Mesothelial cell of epicardium (in vitro differentiated cells): ENCODE measurements at places on chromosomes 11 and 22. TPM values are rescaled to one million over a fixed set of nuclear protein-coding genes. Genes with fewer than 3 reads are reported as not detected.

DNA sequence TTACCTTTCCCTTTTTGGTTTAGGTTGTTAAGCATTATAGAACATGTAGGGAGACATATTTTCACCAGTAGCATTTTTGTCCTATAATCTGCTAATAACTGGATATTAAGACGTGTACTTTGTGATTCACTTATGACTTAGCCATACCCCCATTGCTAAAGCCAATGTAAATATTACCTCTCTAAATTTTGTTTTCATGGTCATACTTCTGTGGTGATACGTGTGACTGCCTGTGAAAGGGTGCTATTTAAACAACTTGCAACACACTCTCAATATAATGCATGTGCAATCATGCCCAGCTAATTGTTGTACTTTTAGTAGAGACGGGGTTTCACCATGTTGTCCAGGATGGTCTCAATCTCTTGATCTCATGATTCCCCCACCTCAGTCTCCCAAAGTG lies 36.2 kb upstream of the PAK1 start:
- no peaks in the 10 kb centered on the region for H3K27me3 ChIP-seq
- peaks cover 43% of the 10 kb centered on the region for H3K4me1 ChIP-seq
- no peak for DNase-seq
- no peak overlapping the region for H3K4me3 ChIP-seq
- no peak overlapping the region for H3K27ac ChIP-seq
- no peaks in the 10 kb centered on the region for H3K36me3 ChIP-seq

- H3K27me3 ChIP-seq, result no peaks in the 10 kb centered on the region
- no peak overlapping the region for H3K4me3 ChIP-seq
- H3K27ac ChIP-seq, result no peak overlapping the region
- no peak for DNase-seq
- H3K36me3 ChIP-seq, result peaks cover 23% of the 10 kb centered on the region
These were observed 14.7 kb upstream of the PTS start for GRCh38 chr11:112211536-112211935.

DNA sequence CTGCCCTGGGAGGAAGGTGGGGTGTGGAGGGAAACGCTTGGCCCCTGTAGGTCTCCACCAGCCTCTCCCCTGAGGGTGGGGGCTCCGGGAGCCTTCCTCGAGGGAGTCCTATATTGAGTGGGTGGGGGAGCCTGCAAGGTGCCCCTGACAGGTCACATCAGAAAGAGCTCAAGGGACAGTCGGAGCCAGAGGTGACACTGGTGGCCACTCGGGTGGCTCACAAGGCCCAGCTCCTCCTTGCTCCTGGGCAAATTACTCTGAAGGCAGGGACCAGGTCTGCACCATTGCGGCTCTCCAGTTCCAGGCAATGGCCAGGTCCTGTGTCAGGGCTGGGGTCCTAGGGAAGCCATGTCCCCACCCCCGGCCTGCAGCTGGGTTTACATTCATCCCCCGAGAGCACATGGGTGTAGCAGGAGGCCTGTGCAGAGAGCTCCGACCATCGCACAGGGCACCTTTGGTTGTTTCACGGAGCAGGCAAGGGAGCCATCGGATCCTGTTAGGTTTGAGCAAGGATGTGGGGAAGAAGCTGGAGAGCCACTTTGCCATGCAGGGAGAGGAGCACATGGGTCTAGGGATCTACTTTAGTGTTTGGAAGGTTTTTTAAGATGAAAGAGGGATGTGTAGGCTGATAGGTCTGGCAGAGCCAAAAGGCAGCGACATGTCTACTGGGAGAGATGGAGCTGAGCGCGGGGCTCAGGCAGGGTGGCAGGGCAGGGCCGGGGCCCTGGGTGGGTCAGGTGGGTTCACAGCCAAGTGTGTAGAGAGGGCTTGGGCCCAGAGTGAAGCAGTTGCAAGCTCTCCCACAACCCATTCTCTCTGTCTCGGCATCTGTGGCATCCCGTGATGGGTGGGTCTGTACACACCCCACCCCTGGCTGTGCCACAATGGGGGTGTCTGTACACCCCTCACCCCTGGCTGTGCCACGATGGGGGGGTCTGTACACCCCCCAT lies 14.8 kb downstream of the CCND1 start:
- H3K27ac ChIP-seq, result peak overlapping the region; percentile 57
- H3K36me3 ChIP-seq, result peaks cover 12% of the 10 kb centered on the region
- H3K27me3 ChIP-seq, result no peaks in the 10 kb centered on the region

The CCDC73 gene
- 0.27 to 0.68 TPM (median 0.44 TPM) in 3 replicates for total RNA-seq

DNA sequence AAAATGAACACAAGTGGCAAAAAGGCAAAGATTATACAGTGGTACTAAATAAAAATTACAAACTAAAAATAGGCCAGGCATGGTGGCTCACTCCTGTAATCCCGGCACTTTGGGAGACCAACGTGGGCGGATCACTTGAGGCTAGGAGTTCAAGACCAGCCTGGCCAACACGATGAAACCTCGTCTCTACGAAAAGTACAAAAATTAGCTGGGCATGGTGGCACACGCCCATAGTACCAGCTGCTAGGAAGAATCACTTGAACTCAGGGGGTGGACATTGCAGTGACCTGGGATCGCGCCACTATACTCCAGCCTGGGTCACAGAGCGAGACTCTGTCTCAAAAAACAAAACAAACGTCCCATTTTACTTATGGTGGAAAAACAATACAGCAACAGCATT lies 24.5 kb downstream of the ZNF280B start:
- peaks cover 26% of the 10 kb centered on the region for H3K36me3 ChIP-seq
- peaks cover 6% of the 10 kb centered on the region for H3K4me1 ChIP-seq
- no peak overlapping the region for H3K4me3 ChIP-seq
- no peaks in the 10 kb centered on the region for H3K27me3 ChIP-seq
- no peak for DNase-seq

The MOGAT2 gene
- total RNA-seq, result not detected in 3 replicates

The FXYD2 gene
- total RNA-seq, result 5.7 to 7.1 TPM (median 6.3 TPM) in 3 replicates

GRCh38 chr11:130161441-130162145 lies 2.0 kb downstream of the ST14 start:
- DNase-seq, result no peak
- H3K27ac ChIP-seq, result peak overlapping the region; percentile 51
- H3K27me3 ChIP-seq, result peaks cover 43% of the 10 kb centered on the region
- no peaks in the 10 kb centered on the region for H3K36me3 ChIP-seq
